ENCODE measurements at places on chromosomes 5 and 9.

- DNase-seq: no peak
Measured at GRCh38 chr5:166553778-166554177, 1737.7 kb upstream of the WWC1 start.

GRCh38 chr9:38112456-38112855 lies 43.4 kb upstream of the SHB start:
- DNase-seq: no peak

GRCh38 chr5:86039351-86039750 lies 578.4 kb upstream of the COX7C start:
- no peak for DNase-seq

DNA sequence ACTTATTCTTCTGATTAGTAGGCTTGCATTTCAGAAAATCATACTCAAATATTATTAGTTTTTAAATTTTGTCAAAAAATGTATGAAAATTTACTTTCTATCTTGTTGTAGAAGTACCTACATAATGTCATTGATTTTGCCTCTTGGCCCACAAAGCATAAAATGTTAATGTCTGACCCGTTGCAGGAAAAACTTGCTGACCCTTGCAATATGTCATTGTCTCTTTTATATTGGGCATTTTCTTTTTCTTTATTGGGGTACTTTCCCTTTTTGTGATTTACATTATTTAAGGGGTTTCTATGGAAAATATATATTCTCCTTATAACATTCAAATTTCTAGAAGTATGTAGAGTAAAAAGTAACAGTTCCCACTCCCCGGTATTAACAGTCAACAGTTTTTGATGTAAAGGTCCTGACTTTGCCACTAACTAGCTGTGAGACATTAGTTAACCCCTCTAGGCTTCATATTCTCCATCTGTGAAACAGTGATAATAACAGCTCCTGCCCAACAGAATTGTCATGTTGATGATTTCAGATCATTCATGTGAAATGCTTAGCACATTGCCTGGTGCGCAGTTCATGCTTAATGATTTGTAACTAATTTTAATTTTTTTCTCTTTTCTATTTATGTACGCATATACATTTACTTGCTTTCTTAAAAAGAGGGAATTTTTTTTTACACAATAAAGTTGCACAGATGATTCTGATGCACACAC lies 243.2 kb downstream of the ARHGAP26 start:
- DNase-seq: no peak

DNA sequence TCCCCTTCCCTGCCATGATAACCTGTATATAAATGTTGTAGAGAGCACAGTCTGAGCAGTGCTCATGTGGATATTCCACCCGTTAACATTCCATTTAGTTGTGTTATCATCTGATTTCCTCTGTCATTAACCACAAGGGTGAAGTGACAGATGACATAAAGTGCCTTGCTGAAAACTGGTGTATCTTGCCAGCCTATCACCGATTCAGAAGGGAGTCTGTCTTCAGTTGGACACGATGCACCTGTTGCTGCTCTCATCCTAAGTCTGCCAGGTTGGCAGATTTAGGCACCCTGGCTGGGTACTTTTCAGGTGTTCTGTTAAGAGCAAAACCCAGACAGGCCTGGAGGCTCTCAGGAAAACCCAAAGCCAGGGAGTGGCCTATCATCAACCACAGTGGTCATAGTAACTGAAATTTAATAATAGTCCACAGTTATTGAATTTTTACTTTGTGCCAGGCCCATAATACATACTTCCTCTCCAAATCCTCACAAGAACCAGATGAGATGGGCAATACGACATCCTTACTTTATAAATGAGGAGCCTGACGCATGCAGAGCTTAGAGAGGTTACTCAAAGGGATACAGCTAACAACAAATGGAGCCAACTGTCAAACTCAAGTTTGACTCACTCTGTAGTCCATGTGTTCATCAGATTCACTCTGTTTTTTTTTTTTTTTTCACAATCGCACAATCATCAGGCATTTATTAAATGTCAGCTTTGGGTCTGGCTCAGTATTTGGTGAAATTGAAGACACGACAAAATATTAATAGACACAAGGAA lies 100.7 kb upstream of the SPRY4 start:
- DNase-seq: no peak

- no peak for DNase-seq
Measured at GRCh38 chr9:71308454-71308853, 187.0 kb upstream of the TRPM3 start.

DNA sequence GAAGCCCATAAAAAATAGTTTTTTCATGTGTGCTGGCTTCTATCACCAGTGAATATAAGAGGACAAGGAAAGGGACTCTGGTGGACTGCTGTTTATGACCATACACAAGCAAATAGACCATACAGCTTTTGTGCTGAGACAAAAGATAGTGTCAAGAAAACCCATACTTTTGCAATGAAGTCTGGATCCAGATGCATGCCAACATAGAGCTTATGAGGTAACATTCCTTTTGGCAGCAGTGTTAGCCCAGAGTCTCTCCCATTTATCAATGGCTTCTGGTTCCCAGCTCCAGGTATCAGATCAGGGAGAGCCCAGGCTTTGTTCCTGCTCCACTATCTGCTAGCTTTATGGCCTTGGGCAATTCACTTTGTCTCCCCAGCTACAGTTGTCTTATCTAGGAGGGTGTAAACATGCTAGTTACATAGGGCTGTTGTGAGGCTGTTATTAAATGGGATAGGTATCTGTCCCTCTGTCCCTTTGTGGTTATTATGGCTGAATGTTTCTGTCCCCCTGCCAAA lies 55.6 kb downstream of the CCDC192 start:
- no peak for DNase-seq

DNA sequence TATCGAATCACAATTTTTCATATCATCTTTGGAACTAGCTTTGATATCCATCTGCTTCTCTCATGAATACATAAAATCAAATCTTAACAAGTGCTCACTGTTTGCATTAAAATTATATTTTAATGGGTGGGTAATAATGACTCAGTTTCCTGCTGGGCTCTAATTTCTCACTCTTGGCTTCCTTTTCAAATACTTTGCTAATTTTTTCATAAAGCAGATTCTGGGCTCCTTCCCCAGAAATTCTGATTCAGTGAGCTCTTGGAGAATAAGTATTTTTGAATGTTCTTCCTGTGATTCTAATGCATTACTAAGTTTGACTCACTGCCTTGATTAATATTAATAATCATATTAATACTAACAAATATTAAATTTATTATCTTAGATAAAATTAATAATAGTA lies 48.9 kb downstream of the YIPF5 start:
- no peak for DNase-seq

All from stimulated activated CD8-positive, alpha-beta memory T cell treated with anti-CD3 and anti-CD28 coated beads, Interleukin-15, amount 100 ng/mL, for 4 hours (primary cell).